Eye (tissue), 1 donor: ENCODE measurements at places on chromosomes 12 and 14.

DNA sequence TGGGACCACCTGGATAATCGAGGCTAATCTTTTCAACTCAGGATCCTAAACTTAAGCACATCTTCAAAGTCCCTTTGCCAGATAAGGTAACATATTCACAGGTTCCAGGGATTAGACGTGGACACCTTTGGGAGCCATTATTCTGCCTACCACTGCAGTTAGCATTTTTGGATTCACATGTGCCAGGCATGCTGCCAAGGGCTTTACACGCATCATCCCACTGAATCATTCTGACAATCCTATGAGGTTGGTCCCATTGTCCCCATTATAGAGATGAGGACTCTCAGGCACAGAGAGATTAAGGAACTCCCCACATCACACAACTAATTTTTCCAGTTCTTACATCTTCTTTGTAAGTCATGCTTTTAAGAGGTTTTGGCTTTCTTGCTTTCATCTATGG, 34.5 kb downstream of the RTN1 start:
- no peak for DNase-seq

DNA sequence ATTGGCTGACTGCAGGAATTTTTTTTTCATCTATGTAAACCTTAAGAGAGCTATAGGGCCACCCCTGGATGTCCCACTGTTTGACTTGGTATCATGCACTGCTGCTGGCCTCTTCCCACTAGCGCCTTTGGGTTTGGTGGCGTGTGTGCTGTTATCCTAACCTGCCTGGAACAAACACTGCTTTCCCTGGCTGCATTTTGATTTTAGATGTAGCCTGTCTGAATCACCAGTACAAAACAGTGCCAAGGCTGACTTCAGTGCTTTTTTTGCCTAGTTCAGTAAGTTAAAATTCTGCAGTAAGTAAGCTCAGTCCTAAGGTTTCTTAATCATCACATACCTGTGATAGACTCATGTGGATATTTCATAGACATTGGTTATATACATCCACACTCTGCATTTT, 99.2 kb downstream of the EML1 start:
- no peak for DNase-seq

DNA sequence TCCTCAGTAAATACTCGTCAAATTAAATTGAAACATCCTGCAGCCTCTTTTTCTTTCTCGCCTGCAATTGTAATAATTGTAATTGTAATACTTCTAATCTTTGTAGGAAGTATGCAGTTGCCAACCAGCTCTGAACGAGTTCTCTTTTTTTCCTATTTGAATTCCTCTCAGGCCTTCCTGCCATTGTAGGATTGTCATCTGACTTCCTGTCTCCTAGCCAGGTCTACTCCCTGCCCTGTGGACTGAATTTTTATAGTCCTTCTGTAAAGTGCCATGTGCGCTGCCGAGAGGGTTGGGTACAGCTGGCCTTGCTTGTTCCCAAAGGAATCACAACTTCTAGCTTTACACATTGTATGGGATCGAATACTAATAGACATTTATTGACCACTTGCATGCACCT, 183.3 kb downstream of the SSPN start:
- no peak for DNase-seq

GRCh38 chr14:56731187-56731586, 79.1 kb downstream of the OTX2 start:
- peak; percentile 22 for DNase-seq

GRCh38 chr12:106682594-106683234, 91.8 kb upstream of the RIC8B start:
- no peak for DNase-seq

GRCh38 chr12:56602239-56602638, 27.9 kb downstream of the BAZ2A start:
- DNase-seq, result no peak

DNA sequence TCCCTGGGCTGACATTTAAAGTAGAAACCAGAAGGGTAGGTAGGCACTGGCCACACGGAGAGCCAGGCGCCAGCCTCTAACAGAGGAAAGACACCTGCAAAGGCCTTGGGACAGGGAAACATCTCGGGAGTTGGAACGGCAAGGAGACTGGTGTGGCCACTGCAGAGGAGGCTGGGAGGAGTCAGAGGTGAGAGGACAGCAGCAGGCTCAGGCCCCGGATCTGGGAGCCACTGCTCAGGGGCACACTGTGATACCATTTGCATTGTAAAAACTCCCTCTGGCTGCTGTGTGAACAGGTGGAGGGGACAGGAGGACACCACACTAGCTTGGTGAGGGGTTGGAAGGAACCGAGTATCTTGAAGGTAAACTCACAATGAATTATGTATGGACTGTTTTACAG, 2.7 kb downstream of the ANHX start:
- DNase-seq, result no peak

GRCh38 chr14:54438703-54439102, 2.5 kb downstream of the CNIH1 start:
- no peak for DNase-seq
